ENCODE measurements at places on chromosomes 3 and 15.

GRCh38 chr3:20186600-20187004, 596 bp upstream of the SGO1 start:
- no peak for DNase-seq

DNA sequence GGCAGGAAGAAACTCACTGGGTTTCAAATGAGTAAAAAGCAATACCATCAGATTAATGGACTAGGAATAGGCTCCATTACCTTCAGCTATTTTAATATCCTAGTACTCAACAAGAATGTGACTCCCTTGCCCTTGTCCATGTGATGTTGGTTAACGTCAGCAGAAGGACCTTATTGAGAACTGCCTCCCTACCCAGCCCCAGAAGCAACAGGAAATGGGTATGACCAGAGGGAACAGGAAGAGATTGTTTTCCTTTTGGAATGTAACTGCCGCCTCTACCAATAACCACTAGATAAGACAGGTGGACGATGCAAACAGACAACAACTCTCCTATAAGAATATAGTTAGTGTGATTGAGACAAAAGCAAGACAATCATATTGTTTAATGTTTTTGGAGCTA, 10.4 kb upstream of the MME start:
- no peak for DNase-seq

DNA sequence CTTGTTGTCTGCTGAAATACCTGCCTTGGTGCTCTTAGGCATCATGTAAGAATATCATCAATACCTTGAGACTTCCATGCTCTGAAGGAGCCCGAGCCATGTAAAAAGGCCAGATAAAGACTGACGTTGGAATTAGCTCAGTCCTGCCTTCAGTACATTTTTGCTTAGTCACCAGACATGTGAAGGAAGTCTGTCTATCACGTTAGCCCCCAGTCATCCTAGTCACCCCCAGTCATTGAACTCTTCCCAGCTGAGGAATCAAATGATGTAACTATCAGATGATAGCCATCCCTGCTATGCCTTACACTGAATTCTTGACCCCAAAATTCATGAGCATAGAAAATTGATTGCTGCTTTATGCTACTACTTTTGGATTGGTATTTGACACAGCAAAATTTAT, 351.2 kb upstream of the SGO1 start:
- no peak for DNase-seq

DNA sequence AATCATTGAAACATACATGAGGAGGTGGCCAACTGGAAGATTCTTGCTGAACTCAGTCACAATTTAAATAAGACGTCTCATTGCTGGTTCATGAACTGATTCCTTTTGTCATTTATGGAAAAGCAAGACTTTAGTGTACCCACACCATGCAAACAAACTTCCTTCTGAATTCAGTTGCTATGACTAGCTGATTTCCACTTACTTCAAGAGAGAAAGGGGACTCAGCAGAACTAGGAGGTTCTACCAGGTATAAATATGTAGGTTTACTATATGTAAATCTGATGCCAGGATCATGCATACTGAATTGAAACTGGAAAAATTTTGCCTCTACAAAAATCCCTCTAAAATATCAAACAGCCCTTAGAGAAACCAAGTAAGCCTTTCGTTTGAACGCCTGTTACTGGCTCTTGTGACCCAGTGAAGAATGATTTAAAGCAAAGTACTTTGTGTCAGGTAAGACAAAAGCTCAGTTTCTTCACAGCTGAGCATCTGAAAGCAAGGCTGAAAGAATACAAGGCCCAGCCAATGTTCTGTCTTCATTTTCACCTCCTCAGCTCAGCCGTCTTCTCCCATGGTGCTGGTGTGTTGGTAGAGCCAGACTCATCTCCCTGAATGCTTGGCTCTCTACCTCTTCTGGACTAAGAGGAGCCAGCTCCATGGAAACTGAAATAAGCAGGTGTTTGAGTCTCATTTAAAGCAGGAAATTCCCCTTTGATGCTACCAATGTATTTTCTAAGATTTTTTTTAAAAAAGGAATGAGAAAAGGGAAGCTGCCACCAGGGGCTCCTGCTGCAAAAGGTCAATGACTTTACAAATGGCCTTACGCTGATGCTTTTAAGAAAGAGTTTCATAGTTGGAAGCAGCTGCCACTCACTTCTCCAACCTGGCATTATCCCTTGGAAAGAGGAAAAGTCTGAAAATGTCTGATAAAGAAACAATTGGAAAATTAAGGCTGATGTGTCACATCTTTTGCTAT, 301.6 kb downstream of the EFHB start:
- no peak for DNase-seq

GRCh38 chr3:171307988-171308387, 152.2 kb downstream of the TNIK start:
- no peak for DNase-seq

DNA sequence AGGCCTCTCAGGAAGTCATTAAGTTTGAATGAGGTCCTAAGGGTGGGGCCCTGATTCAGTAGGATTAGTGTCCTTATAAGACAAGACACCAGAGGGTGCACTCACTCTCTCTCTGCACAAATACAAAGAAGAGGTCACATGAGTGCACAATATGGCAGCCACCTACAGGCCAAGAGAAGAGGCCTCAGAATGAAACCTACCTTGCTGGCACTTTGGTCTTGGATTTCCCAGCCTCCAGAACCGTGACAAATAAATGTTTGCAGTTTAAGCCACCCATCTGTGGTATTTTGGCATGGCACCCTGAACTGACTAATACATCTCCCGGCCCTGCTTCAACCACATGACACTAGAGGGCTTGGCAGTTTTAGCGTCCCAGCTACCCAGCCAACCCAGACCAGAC, 73.9 kb upstream of the CHRNB4 start:
- DNase-seq, result no peak

DNA sequence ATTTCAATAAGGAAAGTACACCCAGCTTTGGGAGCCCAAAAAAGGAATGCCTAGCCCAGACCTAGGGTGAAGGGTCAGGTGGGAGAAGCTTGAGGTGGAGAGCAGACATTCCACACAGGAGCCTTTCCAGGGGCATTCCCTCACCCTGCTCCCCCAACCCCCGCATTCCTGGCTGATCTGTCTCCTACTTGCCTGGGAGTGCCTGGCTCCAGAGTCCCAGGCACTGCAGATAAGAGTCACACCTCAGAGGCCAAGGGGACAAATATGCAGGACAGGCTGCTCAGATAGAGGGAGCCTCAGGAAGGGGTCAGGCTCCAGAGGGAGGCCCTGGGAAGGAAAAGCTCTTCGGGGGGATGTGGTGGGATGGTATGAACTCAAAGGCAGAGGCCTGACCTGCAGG, 20.8 kb upstream of the HCN4 start:
- no peak for DNase-seq

- no peak for DNase-seq
Observed at GRCh38 chr3:10253731-10254130, 5.5 kb downstream of the TATDN2 start.

GRCh38 chr3:114308830-114309229, 15.0 kb downstream of the TIGIT start:
- DNase-seq, result no peak

- DNase-seq, result no peak
Observed at GRCh38 chr3:71219744-71220638, 363.5 kb downstream of the FOXP1 start.

DNA sequence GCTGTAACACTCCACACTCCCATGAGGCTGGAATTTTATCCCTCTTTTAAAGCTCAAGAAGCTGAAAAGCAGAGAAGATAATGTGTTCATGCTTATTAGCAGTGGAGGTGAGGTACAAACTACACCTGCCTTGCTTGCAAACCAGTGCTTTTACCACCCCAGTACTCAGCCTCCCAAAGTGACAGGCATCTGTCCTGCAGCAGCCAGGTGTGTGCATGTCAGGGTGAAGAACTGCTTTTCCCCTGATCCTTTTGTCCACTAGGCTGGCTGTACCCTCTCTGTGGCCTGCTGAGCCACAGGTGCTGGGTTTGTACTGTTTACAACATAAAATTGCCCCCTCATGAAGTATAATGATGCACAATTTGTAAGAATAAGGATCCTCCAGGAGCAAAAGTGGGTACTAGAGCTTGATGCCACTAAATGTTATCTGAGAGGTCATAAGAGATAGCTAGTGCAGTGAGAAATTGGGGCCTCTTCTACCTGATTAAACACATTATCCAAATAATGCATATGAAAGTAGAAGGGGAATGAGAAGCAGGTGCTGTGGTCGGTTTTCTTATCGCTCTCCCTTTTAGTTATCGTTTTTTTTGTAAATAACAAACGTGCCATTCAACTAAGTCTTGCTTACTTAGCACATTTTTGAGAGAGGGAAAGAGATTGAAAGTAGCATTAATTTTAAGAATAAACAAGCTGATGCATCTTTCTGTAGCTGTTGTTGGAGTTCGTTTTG, 39.2 kb upstream of the GADL1 start:
- DNase-seq, result no peak

- DNase-seq, result no peak
Observed at GRCh38 chr15:43489191-43489590, 3.8 kb downstream of the TP53BP1 start.

GRCh38 chr3:42009456-42009855, 47.6 kb upstream of the ULK4 start:
- no peak for DNase-seq

Data from esophagus squamous epithelium (tissue), 5 donors.